ENCODE measurements at places on chromosomes 16 and 17.

- no peak for DNase-seq
Measured at GRCh38 chr16:69767459-69768229, 5.5 kb downstream of the WWP2 start.

- DNase-seq: no peak
Measured at GRCh38 chr17:77811521-77811920, 147.0 kb upstream of the TNRC6C start.

- DNase-seq: no peak
Measured at GRCh38 chr17:630801-631200, 83.8 kb downstream of the VPS53 start.

GRCh38 chr17:13785981-13786598 is 184.4 kb upstream of the HS3ST3A1 start:
- DNase-seq: no peak

DNA sequence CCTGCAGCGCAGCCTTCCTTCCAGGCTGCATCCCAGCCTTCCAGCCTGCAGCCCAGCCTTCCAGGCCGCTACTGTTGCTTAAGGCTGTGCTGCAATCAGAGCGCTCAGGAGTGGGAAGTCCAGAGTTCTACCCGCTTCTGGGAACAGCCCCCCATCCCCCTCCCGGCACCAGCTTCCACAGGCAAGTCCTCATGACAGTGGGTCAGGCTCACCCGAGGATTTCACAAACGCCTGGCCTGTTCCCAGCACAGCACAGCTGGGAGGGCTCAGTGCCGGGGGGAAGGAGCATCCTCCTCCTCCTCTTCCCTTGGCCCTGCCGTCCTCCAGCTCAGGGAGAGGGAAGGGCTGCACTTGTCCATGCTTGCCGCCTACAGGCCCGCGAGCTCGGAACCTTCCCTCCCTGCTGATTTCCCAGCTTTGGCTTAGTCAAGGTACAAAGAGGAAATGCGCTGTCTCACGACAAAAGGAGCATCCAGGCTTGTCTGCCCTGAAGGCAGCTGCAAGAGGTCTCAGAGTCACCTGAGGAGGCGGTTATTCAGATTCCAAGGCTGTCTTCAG is 8.3 kb downstream of the SOCS3 start:
- DNase-seq: peak; percentile 96

DNA sequence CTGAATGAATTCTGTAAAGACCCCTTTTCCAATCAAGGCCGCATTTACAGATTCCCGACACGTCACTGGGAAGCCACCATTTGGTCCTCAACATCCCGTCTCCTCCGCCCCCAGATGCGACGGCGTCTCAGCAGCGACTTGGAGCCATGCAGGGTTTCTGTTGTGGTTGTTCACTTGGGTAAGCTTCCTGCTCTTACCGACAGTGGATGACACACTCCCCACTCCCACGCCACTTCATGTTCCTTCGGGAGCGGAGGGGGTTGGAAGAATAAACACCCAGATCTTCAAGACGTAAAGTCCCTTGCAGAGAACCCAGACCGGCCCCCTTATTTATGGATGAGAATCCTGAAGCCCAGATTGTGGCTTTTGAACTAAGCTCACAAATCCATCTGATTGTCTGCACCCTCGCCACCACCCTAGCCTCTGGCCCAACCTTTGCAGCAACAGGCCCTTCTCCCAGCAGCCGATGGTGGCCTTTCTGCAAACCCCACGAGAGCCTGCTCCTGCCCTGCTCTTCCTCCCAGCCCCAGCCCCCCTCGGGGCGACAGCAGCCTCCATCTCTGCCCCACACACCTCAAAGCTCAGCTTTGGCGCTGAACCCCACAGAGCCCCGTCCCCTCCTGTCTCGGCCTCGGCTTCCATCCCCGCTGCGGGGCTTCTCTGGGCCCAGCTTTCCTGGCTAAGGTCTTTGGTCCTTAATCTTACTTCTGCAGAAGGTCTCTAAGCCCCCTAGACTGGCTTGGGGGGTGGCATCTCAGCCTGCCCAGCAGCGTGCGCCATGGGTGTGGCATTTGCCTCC is 19.0 kb upstream of the OSGIN1 start:
- no peak for DNase-seq

DNA sequence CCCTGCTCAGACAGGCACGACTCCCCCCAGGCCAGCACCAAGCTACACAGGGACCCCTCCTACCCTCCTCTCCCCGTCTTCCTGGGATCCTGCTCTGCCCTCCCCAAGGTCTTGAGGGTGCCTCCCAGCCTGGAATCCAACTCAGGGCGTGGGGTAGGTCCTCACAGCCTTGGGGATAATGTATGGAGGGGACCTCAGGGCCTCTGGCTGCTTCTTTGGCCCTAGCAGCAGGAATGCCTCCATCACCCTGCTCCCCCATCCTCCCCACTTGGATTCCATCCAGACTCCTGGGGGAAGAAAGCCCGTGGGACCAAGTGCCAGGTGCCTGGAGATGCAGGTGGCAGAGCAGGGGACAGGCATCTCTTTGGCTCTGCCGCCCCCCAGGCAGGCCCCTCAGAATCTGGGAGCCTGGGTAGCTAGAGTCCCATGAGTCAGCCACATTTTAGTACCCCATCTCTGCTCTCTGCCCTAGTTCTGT is 10.7 kb upstream of the STAC2 start:
- no peak for DNase-seq

GRCh38 chr17:56608944-56609343 is 15.4 kb downstream of the NOG start:
- no peak for DNase-seq
